ENCODE measurements at places on chromosomes 2 and 18.

- no peaks in the 10 kb centered on the region for H3K27me3 ChIP-seq
- H3K27ac ChIP-seq, result peak overlapping the region; percentile 3
- no peaks in the 10 kb centered on the region for H3K36me3 ChIP-seq
- no peak overlapping the region for H3K4me3 ChIP-seq
Measured at GRCh38 chr18:26255695-26256622, 29.7 kb downstream of the TAF4B start.

GRCh38 chr2:118729760-118730159 is 117.7 kb downstream of the EN1 start:
- no peak overlapping the region for H3K27ac ChIP-seq
- no peaks in the 10 kb centered on the region for H3K36me3 ChIP-seq
- no peak overlapping the region for H3K4me3 ChIP-seq
- H3K27me3 ChIP-seq, result no peaks in the 10 kb centered on the region

DNA sequence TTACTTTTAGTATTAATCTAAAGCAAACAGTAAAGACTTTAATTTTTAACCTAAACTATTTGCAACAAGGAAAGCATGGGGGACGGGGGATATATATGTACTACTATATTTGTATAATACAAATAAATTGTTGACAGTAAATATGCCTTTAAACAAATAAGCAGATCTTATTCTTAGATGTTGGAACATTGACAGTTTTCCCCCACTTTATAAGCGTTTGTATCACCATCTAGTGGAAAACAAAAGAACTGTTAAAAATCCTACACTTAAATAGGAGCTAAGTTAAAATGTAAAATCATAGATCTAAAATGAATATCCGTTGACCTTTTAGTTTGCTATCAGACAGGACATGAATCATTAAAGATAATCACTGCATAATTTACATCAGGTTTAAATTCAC is 50.0 kb downstream of the RBBP8 start:
- H3K27ac ChIP-seq, result no peak overlapping the region
- no peak overlapping the region for H3K4me3 ChIP-seq
- H3K4me1 ChIP-seq, result no peaks in the 10 kb centered on the region

DNA sequence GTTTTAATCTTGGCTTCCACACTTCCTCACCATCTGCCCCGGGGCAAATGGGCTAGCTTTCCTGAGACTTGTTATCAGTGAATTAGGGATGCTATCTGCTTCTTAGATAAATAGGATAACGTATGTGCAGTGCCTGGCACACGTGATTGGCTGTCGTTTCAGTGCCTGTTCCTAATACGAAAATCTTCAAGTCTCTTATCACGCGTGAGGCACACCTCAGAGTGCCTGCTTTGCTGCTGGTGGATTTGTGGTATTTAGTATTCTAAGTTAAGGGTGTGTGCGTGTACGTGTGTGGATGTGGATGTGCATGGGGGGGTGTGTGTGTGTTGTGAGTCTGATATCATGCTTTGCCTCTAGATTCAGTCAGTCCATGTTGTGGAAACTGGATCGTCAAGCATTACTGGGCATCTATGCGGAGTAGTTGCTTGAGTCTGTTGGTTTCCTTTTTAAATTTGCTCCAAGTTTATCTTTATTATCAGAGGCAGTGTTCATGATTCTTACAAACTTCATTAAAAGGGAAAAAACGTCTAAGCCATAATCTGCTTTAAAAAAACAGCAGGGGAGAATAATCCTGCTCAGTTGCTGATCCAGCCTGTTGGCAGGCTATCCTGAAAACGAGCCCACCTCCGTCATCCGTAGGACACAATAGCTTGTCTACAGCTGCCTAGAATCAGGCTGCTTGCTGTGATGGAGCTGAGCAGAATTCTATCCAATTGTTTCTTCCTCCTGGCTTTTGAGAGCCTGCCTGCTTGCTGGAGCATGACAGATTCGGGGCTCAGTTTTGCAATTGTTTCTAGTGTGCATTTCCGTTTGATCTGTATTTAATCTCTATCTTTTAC is 6.6 kb downstream of the SH3RF3 start:
- H3K36me3 ChIP-seq, result no peaks in the 10 kb centered on the region
- no peaks in the 10 kb centered on the region for H3K4me1 ChIP-seq
- DNase-seq, result no peak
- H3K4me3 ChIP-seq, result no peak overlapping the region
- no peak overlapping the region for H3K27ac ChIP-seq

GRCh38 chr2:85905891-85906290 is 17.1 kb upstream of the ST3GAL5 start:
- no peaks in the 10 kb centered on the region for H3K36me3 ChIP-seq
- no peak overlapping the region for H3K4me3 ChIP-seq
- H3K27me3 ChIP-seq, result no peaks in the 10 kb centered on the region

DNA sequence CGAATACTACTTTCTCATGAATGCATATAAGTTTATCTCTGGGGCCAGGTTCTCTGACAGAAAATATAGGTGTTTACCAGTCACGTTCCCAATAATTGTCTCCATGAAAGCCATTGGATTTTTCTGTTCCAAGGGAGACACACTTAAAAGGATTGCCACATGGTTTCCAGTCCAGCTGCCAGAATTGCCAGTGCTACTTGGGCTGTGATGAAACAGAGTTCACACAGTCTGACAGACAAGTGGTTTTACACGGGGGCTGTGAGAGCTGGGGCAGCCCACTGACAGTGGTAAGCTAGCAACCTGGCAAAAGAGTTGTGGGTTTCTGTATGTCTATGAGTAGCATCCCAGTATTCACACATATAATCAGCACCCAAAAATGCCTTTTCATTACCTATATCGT is 27.7 kb upstream of the ATRAID start:
- H3K36me3 ChIP-seq, result no peaks in the 10 kb centered on the region
- H3K27me3 ChIP-seq, result no peaks in the 10 kb centered on the region
- H3K27ac ChIP-seq, result no peak overlapping the region
- H3K4me3 ChIP-seq, result no peak overlapping the region
- H3K4me1 ChIP-seq, result peaks cover 10% of the 10 kb centered on the region

DNA sequence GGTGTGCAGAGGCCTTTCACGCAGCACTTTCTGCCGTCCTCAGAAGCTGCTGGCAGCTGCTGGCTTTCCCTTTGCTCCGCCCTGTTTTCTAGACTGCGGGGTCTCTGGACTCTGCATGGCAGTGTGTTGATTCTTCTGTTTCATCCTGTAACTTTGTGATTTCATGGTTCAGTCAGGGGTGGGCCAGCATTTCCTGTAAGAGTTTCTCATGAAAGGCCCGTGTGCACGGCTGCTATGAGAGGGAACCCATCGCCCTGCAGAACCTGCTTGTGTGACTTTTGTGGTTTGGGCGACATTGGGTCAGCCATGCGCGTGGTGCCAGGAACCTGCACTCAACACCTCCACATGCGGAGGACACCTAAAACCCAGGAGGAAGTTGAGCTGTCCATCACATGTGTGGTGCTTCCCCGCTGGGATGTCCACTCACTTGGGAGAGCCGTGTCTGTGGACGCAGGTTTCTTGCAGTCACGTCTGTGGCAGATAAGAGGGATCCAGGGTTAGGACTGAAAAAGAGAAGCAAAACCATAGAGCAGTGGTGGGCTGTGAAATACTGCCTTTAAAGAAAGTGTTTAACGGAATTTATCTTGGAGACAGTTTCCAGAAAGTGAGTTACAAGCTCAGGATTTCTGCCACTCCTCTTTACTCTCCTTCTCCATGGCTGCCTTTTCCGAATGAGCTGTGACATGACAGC is 167.3 kb upstream of the ALKAL2 start:
- H3K36me3 ChIP-seq, result no peaks in the 10 kb centered on the region
- no peak overlapping the region for H3K4me3 ChIP-seq
- H3K27ac ChIP-seq, result no peak overlapping the region
- H3K27me3 ChIP-seq, result peaks cover 32% of the 10 kb centered on the region

GRCh38 chr2:11203480-11203879 is 48.2 kb downstream of the SLC66A3 start:
- H3K27me3 ChIP-seq, result no peaks in the 10 kb centered on the region
- no peak for DNase-seq
- H3K4me1 ChIP-seq, result no peaks in the 10 kb centered on the region
- peak overlapping the region; percentile 23 for H3K27ac ChIP-seq
- H3K4me3 ChIP-seq, result no peak overlapping the region
